ENCODE measurements at places on chromosomes 7 and 10.

GRCh38 chr7:77504951-77505350 lies 32.1 kb upstream of the PTPN12 start:
- DNase-seq = no peak

DNA sequence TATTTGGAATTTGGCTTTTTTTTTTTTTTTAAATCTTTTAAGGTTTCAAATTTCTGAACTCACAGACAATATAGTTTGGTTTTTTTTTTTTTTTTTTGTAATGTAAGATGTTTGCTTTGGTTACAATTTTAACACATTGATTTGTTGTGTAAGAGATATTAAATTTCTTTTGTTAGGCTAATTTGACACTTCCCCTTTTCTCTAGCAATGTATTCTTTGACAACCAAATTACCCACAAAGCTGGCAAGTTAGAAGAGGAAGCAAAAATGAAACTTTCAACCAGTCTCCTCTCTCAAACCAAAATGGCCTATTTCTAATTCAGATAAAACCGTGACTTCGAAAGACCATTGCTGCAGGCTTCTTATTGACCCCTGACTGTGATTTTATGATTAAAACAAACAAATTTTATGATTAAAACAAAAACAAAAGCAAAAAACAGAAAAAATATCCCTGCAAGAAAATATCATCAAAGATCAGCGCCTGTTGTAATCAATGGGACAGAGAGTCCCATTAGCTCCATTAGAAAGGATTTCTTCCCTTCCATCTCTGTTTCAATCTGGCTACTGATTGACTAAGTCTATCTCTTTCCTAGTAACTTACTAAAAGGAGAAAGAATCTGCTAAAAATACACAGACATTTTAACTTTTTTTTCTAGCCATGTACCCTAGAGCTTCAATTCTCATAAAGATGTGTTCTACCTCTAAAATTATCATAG lies 489.2 kb downstream of the MDFIC start:
- no peak for DNase-seq

DNA sequence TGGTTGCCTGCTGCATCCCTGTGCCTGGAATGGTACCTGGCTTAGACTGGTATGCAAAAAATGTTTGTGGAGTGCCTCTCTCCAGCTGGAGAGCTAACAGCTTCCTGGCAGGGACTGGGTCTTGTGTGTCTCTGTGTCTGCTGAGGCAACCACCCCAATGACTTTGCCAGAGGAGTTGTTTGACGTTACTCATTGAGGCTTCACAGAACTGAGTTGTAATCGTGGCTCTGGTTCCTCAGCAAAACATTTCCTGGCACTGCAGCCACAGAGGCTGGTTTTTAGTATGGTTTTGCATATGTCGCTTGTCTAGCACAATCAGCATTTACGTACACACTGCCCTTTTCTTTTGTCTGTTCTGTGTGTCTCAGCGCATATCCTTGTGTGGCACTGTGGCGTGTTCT lies 7.5 kb downstream of the ZNF282 start:
- DNase-seq = no peak

DNA sequence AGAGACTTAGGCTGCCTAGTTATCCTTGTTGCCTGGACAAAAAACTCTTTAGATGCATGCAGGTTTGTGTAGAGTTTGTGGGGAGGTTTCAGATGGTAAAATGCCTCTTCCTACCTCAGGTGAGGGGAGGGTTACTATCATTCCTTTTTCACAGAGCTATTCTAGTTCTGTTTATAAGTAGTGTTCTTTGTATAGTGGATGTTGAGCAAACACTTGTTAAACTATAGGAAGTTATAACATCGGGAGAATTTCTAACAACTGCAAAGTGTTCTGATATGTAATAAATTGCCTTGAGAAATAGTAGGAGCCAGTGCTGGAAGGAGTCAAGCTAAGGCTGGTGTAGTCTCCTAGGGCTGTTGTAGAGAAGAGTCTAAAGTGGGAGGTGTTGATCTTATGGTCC lies 6.7 kb upstream of the FAS start:
- DNase-seq = no peak

DNA sequence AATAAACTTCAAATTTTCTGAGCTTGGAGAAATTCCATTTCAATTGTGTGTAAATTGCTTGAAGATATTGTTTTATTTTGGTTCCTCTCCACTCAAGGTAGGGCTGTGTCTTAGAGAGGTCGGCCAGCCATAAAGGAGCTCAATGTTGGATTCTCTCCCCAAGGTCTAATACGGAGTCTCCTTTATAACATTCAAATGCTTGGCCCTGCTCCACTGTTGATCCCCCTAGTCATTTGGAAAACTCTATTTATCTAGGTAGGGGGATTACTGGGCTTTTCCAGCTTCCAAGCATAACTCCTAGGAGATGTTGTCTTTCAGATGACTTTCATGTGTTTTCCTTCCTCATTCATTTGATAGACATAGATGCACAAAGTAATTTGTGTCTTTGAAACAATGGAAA lies 170.9 kb downstream of the LRMDA start:
- DNase-seq = no peak

- no peak for DNase-seq
These were observed 105.7 kb upstream of the C10orf90 start for GRCh38 chr10:126776168-126776567.

DNA sequence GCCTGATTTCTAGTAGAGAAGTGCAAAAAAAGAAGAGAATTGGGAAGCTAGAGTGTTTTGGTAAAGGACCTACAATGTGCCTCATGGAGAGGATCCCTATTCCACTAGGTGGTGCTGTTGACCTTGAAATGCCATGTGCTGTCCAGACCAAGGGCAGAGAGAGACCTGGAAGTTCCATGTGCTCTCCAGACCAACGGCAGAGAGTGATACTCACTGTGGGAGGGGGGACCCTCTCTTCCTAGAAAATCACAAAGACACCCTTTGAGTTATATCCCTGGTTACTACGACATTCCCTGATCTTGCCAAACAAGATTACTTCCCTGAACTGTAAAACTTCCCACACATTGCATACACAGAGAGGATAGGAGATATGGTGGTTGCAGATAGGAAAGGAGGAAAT lies 212.7 kb upstream of the ZNF804B start:
- no peak for DNase-seq

DNA sequence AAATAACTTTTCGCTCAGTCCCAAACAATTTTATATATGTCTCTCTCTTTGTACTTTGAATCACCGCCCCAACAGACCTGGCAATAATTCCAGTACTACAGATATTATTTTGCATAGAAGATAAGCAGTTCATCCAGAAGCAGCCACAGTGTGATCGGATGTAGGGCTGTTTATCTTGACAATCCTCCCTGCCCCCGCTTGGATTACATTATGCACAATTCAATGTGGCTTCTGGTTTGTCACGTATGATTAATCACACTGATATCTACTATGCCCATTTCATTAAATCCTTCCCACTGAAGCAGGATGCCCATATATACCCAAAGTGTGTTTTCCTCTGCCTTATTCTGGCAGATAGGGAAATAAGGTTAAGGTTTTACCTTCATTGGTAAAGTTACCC lies 115.2 kb downstream of the PDE1C start:
- no peak for DNase-seq

DNA sequence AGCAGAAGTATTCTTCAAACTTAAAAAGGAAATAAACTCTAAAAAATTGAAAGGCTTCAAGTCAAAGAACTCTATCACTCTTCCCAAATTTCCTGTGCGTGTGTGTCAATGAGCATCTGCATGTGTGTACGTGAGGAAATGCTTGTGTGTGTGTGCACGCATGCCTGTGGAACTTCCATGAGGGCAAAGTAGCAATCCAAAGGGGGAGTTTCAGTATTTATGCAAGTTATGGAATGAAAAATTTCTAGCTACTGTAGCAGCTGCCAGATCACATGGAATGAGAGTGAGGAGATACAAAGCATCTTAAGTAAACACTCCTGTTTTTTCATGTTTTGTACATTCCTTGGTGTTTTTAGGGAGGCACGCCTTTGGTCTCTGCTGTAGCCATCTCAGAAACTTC lies 152.6 kb downstream of the RAPGEF5 start:
- no peak for DNase-seq

GRCh38 chr10:70135046-70135445 lies 2.4 kb upstream of the AIFM2 start:
- DNase-seq = no peak

- DNase-seq = no peak
These were observed 3.2 kb upstream of the IFIT1 start for GRCh38 chr10:89389254-89389653.

- no peak for DNase-seq
These were observed 49.1 kb downstream of the RAB11FIP2 start for GRCh38 chr10:117997673-117998072.

GRCh38 chr7:7323352-7323751 lies 141.0 kb downstream of the C1GALT1 start:
- DNase-seq = no peak

- DNase-seq = no peak
These were observed 95.9 kb upstream of the AUTS2 start for GRCh38 chr7:69502358-69502757.

DNA sequence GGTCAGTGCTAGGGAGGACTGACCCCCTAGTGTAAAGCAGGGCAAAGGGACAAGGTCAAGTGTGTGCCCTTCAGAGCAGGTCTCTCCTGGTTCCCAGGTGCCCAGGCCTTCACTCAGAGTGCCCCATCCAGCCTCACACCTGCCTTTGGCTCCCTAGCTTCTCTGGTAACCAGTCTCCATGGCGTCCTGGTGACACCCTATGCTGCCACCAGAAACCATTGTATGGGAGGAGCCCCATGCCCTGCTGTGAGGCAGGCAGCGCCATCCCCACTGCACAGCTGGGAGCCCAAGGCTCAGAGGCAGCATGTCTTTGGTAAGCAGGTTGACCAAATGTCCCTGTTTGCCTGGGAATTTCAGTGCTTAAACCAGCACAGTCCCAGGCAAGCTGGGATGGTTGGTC lies 33.1 kb upstream of the HMX3 start:
- no peak for DNase-seq

DNA sequence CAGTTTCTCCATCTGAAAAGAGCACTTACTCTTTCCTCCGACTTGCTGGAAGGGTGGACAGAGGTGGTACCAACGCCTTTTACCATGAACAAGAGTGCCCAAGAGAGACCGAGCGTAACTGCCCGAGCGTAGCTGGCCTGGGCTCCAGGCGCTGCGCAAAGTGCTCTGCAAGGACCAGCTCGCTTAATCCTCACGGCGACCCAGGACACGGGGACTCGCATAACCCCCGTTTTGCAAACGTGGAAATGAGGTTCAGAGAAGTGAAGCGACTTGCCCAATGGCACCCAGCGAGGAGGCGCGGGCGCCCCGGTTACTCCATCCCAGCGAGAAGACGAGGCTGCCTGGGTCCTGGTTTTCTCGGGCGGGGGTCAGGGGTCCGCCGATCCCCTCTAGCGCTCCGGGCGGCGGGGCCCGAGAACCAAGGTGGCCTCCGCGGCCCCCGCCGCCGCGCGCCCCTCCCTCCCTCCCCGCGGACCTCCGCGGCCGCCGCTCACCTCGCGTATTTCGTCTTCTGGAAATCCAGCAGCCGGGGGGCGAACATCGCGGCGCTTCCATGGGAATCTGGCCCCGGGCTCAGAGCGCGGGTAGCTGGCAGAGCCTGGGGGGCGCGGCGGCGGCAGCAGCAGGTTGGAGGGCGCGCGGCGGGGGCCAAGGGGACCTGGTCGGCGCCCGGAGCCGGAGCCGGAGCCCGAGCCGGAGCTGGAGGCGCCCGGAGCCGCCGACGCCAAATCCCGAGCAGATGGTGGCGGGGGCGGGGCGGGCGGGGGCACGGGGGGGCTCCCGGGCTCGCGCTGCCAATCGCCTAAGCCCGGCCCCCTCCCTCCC lies at the start of gene MMD2:
MMD2 (minus strand) TSS at position 711 of the 825 bp plus-strand sequence; CDS start at position 541, 170 bp downstream.
- DNase-seq = no peak

DNA sequence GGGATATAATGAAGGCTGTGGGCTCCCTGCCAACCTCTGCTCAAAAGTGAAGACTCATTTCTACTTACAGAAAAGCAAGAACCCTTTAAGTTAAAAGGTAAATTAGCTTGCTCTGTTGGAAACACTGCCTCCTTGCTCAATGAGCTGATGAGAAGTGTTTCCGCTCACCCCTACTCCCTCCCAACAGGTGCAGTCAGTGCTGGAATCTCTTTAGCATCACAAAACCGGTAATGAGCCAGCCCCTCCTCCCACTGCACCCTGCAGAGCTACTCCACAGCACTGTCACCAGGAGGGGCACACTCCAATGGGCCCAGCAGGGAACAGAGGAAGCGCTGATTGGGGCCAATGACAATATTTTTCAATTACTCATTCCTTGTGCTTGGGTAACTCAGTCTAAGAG lies 262.5 kb downstream of the TCERG1L start:
- no peak for DNase-seq

DNA sequence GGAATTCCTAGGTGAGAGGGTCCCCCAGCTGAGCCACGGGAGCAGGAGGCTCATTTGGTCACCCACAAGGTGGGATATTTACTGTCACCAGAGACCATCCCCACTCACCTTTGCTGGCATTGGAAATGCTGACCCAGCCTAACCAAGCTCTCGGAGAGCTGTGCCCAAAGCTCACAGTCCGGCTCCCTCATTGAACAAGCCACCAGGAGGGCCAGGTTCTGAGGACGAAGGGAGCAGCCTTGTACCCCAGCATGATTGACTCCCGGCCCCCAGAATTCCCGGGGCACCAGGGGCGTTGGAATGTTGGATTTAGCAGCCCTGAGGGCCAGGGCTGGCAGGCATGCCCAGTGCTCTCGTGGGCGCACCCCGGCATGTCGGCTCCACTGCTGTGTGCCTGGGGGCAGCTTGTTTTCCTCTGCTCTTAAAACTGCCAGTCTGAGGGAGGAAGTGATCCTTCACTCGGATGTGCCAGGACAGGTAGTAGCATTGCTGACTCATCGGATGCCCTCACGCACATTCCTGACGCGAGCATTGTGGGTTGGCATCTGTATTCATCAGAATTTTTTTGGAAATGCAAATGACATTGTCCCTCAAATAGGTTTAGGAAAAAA lies 23.3 kb downstream of the CLIP2 start:
- no peak for DNase-seq

DNA sequence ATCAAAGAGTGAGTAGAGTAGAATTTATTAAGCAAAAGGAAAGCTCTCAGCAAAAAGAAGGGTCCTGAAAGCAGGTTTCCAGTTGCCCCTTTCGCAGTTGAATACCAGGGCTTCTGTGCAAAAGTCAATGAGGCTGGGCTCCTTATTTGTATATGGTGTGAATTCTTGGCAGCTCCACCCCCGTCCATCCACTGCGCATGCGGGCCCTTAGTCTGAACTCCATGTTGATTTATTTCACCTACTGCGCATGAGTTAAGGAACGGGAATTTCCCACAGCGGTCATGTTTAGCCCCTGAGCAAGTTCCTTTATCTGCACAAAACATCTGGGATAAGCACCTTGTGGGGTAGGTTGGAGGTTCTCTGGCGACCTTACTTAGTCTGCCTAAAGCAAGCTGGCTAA lies 325.6 kb downstream of the ZWINT start:
- no peak for DNase-seq

GRCh38 chr7:121334875-121335648 lies 6.3 kb downstream of the WNT16 start:
- no peak for DNase-seq

- no peak for DNase-seq
These were observed 26.9 kb downstream of the CAV1 start for GRCh38 chr7:116551692-116552091.

DNA sequence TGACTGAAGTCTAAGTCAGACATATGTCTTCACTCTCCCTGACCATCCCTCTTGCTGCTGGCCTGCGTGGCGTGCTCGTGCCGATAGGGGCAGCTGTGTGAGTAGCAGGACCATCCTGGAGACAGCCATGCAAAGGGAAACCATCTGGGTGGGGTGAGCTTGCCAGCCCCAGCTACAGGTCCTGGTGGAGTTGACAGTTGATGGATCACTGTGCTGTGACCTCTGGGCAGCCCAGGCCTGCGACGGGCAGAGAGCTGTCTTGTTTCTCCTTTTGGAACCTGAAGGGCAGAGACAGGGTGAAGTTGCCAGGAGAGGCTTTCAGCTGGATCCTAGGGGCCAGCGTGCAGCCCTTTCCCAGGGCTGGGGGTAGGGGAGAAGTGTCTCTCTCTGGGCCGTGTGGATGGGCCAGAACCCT lies 44.7 kb downstream of the GRK5 start:
- no peak for DNase-seq

Data from stimulated activated CD8-positive, alpha-beta memory T cell treated with anti-CD3 and anti-CD28 coated beads, Interleukin-4, amount 100 ng/mL, for 1 hour (primary cell).